ENCODE measurements at places on chromosomes 3 and 15.

DNA sequence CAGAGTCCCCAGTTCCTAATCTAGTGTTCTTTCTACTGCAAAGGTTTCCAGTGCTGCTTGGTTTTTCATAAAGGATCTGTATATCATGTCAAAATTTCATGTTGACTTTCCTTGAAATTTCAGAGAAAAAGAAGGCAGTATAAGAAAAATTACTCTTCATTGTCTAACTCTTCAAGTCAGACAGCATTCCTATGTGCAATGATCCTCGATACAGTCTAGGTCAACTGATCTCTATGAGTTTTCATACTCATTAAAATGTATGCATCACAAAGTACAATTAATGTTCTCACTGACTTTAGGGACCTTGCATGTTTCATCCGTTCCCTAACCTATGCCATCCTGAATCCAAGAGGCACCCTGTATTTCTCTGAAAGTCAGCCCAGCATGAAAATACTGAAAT, 317.3 kb downstream of the ZBTB20 start:
- DNase-seq: no peak

DNA sequence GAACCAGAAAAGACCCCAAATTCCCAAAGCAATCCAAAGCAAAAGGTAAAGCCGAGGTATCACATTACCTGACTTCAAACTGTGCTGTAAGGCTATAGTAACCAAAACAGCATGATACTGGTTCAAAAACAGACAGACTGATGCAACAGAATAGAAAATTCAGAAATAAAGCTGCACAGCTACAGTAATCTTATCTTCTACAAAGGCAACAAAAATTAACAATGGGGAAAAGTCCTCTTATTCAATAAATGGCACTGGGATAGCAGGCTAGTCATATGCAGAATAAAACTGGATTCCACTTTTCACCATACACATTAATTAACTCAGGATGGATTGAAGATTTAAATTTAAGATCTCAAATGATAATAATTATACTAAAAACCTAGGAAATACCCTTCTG, 392.6 kb upstream of the CBLB start:
- no peak for DNase-seq

DNA sequence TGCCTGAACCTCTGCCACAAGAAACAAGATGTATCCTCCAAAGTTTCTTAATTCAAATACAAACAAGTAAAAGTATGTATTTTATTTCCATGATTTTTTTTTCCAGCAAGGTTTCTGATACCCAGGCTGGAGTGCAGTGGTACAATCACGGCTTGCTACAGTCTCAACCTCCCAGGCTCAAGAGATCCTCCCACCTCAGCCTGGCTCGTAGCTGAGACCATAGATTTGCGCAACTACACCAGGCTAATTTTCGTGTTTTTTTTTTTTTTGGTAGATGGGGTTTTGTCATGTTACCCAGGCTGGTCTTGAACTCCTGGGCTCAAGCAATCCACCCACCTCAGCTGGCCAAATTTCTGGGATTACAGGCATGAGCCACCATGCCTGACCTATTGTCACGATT, 12.2 kb upstream of the VEPH1 start:
- DNase-seq: no peak

DNA sequence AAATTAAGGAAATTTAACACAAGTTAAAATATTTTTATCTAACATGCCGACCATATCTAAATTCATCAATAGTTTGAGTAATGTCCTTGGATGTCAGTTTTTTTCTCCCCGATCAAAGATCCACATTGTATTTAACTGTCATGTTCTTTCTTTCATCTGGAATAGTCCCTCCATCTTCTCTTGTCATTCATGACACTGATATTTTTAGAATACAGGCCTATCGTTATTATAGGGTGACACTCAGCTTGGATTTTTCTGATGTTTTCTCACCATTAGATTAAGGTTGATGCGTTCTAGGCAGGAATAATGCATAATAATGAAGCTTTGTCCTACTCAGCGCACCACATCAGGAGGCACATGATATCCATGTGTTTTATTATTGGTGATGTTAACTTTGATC, 13.2 kb upstream of the PYGO1 start:
- DNase-seq: no peak

DNA sequence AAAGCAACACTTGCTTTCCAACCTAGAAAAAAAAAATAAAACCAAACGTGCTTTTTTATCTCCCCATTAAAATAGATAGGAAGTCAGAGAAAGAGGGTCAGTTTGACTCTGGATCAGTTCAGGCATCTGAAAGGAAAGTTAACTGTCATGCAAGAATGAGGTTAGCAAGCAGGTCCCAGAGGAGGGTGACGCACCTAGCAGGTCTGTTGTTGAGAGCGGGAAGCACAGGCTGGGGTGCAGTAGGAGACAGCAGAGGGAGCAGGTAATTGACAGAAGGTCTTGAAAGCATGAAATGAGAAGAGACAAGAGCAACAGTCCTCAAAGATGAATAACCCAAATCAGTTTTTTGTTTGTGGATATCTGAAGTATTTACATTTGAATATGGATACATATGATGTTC, 82.5 kb downstream of the ANO10 start:
- no peak for DNase-seq

DNA sequence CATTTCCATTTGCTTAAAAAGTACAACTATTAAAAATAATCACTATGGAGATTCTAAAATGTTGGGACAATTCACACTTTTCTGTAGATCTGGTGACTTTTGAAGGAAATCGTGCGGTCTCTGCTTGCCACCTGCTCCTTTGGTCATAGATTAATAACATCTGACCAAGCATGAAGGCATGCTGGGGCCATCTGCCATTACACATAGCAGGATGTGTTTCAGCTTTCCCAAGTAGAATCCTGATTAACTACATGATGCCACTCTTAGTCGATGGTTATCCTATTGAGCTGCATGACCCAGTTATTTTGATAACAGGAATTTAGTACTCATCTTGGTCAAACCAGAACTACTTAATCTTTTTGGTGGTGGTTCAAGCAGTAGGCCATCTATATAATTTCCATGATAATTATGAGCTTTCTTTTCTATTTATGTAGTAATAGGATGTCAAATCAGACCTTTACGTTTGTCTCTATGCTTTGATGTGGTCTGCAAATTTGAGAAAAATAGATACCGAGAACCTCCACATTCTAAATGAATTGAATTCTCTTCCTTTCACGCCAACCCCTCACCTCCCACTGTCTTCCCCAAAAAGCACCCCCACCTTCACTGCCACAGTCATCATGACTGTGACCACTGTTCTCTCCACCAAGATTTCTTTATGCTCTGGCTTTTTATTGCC, 158.1 kb downstream of the DIPK2A start:
- DNase-seq: no peak

GRCh38 chr15:81053621-81054020, 52.9 kb downstream of the TLNRD1 start:
- no peak for DNase-seq

DNA sequence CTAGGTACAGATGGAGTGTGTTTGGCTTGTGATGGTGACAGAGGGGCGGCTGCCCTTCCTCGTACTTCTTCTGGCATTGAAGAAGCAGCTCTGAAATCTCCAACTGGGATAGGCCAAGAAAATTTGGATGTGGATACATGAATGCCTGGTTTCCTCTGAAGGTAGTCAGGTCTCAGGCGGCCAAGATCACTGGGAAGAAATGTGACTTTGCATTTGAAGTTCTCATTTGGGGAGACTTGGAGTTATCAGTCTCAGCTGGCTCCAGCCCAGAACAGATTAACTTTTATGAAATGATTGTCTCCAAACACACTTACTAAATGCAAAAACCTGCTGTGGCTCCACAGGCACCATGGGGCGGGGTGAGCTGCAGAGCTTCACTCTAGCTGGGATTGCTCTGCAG, 215.9 kb downstream of the THSD4 start:
- DNase-seq: no peak

- no peak for DNase-seq
Observed at GRCh38 chr3:71312461-71312860, 271.1 kb downstream of the FOXP1 start.

- no peak for DNase-seq
Observed at GRCh38 chr3:53516339-53516738, 21.9 kb downstream of the CACNA1D start.

GRCh38 chr3:94251566-94251965, 188.7 kb downstream of the NSUN3 start:
- no peak for DNase-seq

- DNase-seq: no peak
Observed at GRCh38 chr3:153631664-153632063, 469.6 kb downstream of the RAP2B start.

GRCh38 chr15:35834216-35834830, 288.4 kb upstream of the DPH6 start:
- DNase-seq: no peak

DNA sequence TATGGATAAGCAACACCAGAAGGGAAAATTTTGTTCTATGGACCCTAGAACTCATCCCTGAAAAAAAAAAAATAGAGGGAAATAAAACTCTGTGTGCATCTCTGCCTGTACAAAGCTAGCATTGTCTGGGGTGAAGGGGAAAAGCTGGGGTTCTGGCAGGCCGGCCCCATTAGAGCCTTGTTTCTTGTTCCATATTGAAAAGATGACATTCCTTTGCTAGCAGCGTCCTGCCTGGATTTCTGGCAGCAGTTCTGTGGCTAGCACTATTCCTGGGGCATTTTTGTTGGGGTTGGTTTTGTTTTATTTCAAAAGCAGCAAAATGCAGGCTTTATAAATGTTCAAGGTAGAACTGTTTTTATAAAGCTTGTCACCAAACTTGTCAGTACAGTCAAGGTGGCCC, 45.2 kb downstream of the RARB start:
- DNase-seq: no peak

- no peak for DNase-seq
Observed at GRCh38 chr15:68285259-68285980, 7.9 kb downstream of the FEM1B start.

GRCh38 chr15:77768107-77768506, 135.4 kb upstream of the LINGO1 start:
- no peak for DNase-seq

GRCh38 chr15:75659928-75660645, 12.4 kb downstream of the SNX33 start:
- no peak for DNase-seq

DNA sequence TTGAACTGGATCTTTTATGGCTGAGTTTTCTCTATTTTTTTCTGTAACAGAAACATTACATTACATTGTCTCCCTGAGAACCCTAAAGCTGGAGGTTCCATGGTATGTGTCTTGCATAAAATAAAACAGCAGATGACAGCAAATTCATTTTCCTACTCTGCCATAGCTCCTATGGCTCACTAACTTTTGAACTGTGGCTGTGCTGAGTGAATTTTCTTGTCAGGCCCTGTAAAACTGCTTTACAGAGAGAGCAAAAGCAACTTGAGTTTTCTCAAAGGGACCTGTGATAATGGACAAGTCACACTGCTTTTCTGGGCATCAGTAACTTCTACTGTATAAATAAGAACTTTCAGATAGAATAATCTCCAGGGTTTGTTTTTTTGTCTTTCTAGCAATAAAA, 129.9 kb upstream of the TSC22D2 start:
- no peak for DNase-seq

DNA sequence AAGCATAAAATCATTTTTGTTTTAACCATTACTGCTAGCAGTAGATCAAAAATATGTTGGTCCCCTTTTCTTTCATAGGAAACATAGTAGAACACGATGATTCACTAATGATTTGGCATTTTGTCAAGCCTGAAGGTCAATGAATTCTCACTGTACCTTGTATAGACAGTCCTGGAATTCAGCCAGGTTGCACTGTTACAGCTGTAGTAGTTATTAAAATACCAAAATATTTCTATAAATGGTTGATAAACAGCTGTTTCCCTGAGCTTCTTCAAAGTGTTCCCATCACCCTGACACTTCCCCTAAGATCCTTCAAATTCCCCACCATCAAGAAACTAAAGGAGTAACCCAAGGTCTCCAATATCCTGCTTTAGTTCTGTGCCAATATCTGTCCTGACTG, 200.9 kb downstream of the ATP8B4 start:
- no peak for DNase-seq

GRCh38 chr3:138371070-138371965, 22.9 kb downstream of the MRAS start:
- DNase-seq: no peak

- no peak for DNase-seq
Observed at GRCh38 chr15:81481346-81481745, 107.3 kb upstream of the TMC3 start.

DNA sequence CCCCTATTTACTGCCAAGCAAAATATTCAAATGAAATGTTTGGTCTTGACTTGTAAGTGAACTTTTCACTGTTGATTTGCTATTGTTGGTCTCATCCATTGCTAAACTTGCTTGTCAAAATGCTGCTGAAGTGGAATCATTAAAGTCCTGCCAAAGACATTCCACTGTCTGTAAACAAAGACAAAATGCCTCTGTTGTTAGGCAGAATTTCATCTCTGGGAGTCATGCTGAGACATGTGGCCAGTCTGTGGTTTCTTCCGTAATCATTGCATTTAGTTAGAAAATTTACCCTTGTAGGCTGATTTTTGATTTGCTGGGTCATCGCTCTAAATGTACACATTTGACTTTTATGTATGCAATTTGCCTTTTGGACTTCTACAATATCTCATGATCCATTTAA, 577.7 kb downstream of the MECOM start:
- peak; percentile 44 for DNase-seq

GRCh38 chr15:41971895-41972252, 483 bp downstream of the EHD4 start:
- no peak for DNase-seq

GRCh38 chr3:46584598-46585467, 18.7 kb upstream of the LRRC2 start:
- no peak for DNase-seq

- peak; percentile 58 for DNase-seq
Observed at GRCh38 chr15:80588801-80589200, 106.3 kb upstream of the ABHD17C start.

DNA sequence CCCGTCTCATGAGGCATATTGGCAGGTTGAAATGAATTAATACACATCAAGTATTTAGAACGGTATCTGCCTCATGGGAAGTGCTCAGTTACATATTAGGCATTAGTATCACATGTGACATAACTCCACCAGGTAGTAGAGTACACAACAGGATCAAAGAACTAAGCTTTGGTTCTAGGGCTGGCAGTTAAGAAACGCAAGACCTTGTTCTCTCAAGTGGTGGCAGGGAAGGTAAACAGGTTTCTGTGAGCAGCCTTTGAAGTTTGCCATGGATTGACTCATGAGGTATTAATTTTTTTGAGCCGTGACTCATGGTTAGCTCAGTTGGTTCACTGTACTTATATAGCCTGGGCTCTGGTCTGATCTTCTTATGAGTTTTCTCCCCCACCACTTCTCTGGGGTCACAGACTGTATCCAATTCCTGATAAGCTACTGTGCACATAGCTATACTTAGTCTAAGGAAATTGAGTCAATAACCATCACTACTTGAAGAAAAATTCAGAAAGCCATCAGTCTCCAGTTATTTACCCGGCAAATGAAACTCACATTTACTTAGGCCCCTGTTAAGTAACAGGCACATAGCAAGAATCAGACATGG, 155.6 kb upstream of the STT3B start:
- peak; percentile 11 for DNase-seq

All from HTR-8/SVneo (cell line).